CD8-positive, alpha-beta T cell (primary cell): ENCODE measurements at places on chromosomes 11 and 22.
A peak's percentile ranks its signal among the peaks of the same experiment; 100 is the strongest.

DNA sequence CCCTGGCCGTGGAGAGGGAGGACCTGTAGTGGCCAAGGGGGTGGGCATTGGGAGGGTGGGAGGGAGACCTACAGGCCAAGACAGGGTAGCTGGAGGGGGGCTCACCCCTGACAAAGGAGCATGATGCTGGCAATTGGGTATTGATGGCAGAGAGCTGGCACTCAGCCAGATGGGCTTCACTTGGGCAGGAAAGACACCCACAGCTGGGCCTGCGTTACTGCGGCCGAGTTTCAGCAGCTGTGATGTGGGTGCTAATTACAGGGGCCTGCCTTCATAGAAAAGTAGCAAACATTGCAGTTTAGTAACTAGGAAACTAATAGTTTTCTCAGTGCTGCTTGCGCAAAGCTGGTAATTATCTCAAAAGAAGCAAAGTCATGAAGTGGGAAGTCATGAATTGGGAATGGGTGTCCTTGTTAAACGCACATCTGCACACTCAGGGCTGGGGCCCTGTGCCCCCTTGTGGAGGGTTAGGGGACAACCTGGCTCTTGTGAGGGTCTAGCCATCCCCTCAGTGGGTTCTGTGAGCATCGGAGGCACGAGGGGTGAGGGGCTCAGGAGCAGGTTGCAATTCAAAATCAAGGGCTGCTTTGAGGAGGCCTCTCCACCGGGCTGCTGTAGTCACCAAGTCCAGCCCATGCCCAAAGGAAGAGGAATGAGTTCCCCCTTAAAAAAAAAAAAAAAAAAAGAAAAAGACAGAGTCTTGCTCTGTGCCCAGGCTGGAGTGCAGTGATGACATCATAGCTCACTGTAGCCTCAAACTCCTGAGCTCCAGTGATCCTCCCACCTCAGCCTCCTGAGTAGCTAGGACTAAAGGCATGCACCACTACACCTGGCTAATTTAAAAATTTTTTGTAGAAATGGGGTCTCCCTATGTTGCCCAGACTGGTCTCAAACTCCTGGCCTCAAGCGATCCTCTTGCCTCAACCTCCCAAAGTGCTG, 24.4 kb upstream of the TXNRD2 start:
- no peak for DNase-seq

DNA sequence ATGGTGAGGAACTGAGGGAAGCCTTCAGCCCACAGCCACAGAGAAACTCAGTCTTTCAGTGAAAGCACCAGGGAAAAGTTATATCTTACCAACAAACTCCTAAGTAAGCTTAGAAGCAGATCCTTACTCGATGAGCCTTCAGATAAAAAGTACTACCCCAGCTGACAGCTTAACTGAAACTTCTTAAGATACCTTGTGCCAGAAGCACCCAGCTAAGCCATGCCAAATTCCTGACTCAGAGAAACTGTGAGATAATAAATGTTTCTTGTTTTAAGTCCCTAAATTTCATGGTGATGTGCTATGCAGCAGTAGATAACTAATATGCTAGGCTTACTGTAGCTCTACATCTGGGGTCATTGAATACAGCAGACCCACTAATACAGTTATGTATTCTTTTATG, 2025.0 kb downstream of the LRRC4C start:
- no peak for DNase-seq

DNA sequence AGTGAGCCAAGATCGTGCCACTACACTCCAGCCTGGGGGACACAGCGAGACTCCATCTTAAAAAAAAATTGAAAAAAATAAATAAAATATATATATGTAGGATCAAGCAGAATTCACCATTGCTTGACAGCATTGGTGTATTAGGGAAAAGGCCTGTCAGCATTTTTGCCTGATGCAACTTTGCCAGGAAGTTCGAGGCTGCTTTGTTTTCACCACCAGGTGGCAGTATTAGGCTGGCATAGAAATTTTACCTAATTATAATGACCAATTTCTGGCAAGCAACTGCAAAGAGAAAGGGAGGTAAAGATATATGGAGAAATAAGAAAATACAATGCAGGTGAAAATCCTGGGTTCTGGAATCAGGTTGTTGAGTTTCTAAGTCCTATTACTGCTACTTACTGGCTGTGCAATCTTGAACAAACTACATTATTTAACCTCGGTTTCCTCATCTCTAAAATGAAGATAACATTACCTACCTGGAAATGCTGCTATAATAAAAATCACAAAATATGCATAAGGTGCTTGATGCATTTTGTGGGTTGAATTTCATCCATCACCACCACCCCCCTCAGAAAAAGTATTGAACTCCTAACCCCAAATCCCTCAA, 24.7 kb downstream of the LAYN start:
- peak; percentile 46 for DNase-seq

GRCh38 chr11:2759228-2760195, 59.7 kb upstream of the KCNQ1OT1 start:
- no peak for DNase-seq

GRCh38 chr11:72373163-72373562, 61.2 kb downstream of the CLPB start:
- no peak for DNase-seq

DNA sequence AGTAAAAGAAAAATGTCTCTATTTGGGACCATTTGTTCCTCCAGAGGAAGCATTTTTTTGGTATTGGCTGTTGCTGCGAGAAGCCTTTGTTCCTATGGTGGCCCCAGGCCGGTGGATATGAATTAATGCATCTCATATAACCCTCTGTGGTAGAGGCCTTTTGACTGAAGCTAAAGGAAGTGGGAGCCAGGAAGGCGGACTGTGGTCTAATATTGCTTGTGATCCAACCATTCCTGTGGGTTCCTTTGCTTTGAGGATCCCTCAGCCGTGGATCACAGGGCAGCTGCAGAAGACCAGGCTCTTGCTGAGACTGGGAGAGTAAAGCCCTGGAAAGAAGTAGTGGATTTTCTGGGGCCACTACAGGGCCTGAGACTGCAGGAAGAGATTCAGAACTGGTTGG, 68.3 kb upstream of the NAV2 start:
- no peak for DNase-seq

- no peak for DNase-seq
Measured at GRCh38 chr22:39132871-39133524, 19.5 kb downstream of the CBX7 start.

DNA sequence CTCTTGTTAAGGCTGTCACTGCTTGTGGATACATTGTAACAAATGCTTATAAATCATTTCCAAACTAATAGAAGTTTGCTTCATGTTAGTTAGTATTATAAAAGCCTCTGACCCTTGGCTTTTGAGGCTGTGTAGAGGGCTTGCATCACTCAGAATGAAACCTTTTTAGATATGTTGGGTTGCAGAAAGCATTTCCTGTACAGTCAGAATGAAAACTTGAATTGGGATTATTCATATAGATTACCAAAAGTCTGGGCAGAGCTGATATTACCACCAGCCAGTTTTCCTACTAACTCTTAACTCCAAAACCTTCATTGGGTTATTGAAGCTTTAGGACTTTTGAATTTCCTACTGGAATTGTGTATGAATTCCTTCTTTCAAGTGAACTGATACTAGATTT, 12.0 kb downstream of the KMT2A start:
- DNase-seq: no peak

GRCh38 chr11:27174672-27175210, 134.1 kb downstream of the BBOX1 start:
- no peak for DNase-seq

DNA sequence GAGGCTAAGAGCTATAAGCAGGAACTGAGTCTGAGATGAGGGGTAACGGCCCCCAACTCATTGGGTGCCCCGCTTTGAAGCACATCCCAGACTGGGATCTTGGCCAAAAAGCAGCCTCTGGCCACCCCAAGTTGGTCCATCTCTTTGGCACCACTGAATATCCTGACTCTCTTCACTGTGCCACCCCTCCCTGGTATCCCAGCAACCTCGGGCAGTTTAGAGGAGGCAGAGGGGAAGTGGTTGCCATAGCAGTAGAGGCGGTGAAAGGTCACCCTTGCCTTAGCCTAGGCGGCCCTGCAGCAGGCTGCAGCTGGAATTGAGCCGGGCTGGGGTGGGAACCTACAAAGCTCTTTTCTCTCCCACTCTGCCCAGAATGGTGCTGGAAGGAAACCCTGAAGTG, 1.1 kb downstream of the PELI3 start:
- no peak for DNase-seq

GRCh38 chr22:37115032-37115431, 5.5 kb upstream of the TMPRSS6 start:
- DNase-seq: peak; percentile 37

DNA sequence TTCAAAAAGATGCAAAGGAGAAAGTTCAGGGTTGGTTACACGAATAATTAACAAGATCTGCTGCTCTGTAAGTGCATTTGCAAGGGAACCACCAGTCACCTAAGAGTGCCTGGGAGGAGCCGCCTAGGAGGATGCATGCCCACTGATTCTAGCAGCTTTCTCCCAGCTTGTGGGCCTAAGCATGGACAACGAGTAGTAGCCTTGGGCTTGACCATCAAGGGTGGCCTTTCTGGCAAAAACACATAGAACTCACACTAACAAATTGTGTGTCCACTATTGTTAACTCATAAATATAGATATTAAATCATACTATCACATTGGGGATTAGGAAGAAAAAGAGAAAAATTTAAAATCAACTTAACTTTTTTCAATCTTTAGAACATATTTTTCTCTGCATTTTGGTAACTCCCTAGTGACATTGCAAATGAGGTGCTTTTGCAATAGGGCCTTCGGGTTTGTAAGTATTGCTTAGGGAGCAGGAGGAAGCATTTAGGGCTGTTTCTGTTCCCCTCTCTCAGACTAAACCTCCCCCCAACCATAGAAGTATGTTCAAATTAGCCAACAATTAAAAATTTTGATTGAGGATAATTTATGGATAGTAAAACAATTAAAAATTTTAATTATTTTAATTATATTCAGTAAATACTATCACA, 57.3 kb upstream of the CEP295 start:
- DNase-seq: no peak

GRCh38 chr11:9851366-9851765, 187.5 kb downstream of the SWAP70 start:
- no peak for DNase-seq

DNA sequence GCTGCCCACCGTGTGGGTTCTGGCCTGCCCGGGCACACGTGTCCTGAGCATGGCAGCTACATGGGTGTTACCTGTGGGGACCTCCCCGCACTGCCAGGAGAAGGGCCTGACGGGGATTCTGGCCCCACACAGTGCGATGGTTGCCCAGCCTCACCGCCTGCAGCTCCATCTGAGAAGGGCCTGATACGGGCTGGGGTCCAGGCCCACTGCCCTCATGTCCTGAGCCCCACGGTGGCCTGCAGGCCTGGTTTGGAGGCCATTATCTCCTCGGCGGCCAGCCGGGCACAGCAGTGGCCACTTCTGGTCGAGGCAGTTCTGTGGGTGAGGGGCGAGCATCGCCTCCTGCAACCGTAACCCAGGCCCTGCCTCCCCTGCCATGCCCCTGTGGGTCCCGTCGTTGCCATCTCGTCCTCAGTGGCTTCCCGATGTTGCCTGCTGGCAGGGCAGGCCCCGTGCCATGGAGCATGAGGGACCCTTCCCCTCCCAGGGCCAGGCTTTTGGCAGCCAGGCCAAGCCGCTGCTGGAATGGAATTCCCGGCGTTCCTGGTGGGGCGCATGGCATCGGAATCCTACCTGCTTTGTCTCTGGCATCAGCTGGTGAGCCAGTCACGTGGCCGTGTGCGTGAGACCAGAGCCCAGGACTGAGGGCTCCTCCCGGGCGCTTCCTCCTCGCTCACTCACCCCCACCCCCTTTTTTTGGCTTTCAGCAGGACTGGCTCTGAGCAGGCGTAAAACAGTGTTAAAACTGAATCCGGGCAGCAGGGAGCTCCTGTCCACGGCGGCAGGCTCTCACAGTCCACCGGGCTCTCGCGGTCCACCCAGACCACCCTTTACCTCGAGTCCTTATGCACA, 71.9 kb upstream of the PPARA start:
- DNase-seq: no peak

GRCh38 chr11:66136752-66137123, 66.7 kb downstream of the PACS1 start:
- DNase-seq: no peak

- no peak for DNase-seq
Measured at GRCh38 chr22:45425101-45425500, 11.6 kb downstream of the RIBC2 start.

DNA sequence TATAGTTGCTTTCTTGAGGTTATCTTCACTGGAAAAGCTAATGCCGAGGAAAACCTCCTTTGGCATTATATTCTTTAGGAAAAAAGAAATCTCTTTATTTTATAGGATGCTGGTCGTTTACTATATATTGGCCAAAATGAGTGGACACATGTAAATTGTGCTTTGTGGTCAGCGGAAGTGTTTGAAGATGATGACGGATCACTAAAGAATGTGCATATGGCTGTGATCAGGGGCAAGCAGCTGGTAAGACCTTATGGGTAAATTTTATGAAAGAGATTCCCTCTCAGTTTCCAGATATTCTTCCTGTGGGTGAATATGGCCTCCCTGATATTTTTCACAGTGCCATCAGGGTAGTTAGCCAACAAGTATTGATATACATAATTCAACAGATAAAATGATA, 29.4 kb upstream of the TTC36 start:
- no peak for DNase-seq

DNA sequence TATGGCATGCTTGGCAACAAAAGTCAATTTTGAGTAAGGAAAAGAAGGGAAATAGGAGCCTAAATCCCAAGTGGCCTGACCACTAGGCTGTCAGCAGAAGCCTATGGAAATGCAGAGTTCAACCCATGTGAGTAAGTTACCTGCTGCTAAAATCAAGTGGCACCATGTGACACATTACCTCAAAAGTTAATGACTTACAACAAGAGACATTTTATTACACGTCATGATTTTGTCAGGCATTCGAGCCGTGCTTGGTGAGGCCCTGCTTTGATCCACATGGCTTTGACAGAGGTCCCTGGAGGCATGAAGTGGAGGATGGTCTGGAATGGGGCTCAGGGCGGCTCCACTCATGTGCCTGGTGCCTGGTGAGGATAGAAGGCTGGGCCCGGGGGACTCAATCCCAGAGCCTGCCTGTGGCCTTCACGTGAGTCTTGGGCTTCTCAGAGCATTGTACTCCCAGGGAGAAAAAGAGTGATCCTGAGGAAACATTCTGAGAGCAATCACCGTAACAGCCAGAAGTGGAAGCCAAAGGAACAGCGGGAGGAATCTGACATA, 339.1 kb upstream of the B3GAT1 start:
- no peak for DNase-seq

DNA sequence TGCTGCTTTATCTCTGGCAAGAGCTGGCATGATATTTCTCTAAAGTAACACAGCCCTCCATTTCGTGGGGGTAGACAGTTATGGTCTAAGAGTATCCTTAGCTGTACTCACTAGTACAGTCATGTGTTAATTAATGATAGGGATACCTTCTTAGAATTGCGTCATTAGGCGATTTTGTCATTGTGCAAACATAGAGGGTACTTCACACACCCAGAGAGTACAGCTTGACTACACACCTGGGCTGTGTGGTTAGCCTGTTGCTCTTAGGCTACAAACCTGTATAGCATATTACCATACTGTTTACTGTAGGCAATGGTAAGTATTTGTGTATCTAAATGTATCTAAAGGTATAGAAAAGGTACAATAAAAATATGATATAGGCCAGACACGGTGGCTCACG, 17.0 kb downstream of the XRCC6 start:
- DNase-seq: no peak
